SIG-M5 (cell line): ENCODE measurements at places on chromosomes 5 and 9.

GRCh38 chr5:135377751-135378680 lies 21.0 kb downstream of the MACROH2A1 start:
- DNase-seq, result no peak

GRCh38 chr9:131546336-131547084 lies 1.2 kb downstream of the PRRT1B start:
- no peak for DNase-seq

- DNase-seq, result no peak
These were observed 96.8 kb upstream of the IFNK start for GRCh38 chr9:27427272-27427643.

- no peak for DNase-seq
These were observed 12.2 kb downstream of the SLC35A4 start for GRCh38 chr5:140576776-140577201.

DNA sequence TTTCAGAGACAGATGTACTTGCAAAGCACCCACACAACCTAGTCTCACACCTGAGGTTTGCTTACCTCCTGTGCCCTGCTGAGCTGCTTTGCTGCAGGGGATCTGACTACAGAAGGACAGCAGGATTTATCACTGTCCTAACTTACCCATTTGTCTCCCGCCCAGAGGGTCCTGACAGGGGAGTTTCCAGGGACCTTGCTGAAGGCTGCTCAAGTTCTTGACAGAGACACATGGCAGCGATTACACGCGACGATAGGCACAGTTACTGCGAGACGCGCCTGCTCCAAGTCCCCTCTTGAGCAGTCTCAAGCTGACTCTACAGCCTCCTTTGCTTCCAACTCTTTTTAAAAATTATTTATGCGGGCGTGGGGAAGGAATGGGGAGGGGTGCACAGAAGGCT lies 24.6 kb upstream of the GALNT10 start:
- DNase-seq, result no peak

DNA sequence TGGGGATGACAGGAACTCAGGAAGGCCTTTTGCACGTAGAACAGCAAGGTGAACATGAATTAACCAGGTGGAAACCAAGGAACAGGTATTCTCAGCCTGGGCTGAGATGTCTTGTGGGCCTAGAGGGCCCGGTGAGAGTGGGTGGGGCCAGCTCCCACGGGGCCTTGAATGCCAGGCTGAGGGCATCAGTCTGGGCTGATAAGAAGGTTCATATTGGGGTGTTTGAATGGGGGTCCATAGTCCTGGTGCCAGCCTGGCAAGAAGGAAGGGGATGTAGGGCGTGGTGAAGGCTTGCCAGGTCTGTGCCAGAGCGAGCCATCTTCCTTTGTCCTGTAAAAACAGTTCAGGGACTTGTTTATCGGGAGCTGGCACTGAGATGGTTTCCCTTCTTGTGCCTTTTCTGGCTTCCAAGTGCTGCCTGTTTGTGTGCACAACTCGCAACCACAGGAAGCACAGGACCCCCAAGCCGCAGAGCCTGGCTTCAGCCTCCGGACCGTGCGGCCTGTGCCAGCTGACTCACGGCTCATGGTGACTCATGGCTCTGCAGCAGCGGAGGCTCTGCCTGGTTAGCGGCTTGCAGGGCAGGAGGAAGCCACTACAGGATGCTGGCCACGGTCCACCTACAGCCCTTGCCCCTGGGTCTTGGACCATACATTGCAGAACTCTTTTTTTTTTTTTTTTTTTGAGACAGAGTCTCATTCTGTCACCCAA lies 2.4 kb downstream of the CARD19 start:
- DNase-seq, result no peak
